Activated CD4-positive, alpha-beta T cell treated with anti-CD3 and anti-CD28 coated beads, Interleukin-2, amount 50 U/mL, for 16 hours (primary cell): ENCODE measurements at places on chromosomes 1 and 21.
A peak's percentile ranks its signal among the peaks of the same experiment; 100 is the strongest.

DNA sequence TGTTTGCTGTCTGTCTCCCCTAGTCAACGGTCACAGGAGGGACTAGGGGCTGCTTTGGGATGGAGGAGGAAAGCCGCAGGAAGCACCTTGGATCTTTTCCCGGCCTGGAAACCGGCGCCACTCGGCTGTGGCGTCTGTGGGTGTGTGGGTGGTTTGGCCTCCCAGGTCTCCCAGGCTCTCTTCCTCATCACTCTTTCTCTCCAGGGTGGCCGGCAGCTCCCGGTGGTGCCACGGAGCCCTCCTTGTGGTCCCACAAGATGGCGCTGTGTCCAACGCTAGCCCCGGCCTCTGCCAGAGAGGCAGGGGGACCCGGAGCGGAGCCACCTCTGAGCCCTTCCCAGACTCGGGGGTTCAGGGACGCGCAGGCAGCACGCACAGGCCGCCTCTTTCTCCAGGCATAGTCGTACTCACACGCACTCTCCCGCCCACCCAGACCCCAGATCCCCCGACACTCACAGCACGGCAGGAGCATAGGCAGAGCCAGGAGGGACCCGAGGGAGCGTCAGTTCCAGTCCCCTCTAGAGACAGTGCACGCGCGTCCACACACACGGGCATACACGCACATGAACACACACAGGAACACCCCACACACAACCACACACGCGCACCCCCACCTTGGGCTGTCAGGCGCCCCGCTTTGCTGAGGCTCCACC, 31.2 kb downstream of the CDCP2 start:
- DNase-seq: peak; percentile 54

DNA sequence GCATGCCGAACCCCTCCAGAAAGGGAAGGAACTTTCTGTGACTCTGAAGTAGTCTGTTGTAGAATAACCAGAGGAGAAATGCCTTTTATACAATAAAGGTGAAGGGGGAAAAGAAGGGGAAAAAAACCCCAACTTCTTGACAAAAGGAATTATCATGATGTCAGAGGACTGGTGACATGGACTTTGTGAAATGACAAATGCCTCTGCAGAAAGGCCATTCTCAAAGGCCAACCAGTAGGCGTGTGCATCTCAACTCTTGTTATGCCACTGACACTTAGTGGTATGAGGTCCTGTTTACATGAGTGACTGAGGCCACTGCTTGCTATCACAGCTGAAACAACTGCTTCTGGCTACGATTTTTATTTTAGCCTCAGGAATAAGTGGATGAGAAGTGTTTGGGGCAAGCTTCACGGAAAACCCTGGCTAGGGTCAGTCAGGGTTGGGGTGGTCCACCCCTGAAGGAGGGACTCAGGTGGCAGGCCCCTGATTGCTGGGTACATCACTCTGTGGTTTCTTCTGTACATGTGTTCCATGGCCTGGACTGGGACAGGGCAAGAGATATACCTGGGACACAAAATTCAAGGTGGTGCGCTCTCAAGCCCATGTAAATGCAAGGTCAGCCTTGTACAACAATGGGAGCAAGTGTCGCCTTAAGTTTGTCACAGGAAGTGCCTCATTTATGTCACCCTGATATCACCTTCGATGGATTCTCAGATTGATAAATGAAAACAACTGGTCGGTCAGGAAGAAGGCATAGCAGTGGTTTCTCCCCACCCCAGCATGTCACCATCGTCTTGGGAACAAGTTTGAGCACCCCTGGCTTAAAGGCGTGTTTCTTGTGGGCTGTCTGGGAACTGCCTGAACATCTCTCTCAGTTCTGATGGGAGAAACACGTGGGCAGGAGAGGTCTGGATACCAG, 12.4 kb downstream of the RUNX1 start:
- DNase-seq: no peak

DNA sequence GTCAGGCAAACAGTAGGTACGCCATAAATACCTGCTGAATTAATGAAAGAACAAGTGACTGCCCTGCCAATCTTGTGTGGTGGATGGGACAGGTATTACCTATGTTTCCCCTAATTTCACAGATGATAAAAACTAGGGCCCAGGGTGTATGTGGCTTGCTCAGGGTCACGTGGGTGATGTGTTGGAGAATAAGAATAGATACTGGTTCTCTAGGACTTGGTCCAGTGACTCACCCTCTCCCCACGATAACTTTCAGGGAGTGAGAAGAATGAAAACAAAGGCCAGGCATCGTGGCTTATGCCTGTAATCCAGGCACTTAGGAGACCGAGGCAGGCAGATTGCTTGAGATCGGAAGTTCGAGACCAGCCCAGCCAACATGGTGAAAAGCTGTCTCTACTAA, 26.7 kb downstream of the SLC26A9 start:
- DNase-seq: no peak

- DNase-seq: no peak
These were observed 17.1 kb downstream of the ADORA1 start for GRCh38 chr1:203144661-203145060.

DNA sequence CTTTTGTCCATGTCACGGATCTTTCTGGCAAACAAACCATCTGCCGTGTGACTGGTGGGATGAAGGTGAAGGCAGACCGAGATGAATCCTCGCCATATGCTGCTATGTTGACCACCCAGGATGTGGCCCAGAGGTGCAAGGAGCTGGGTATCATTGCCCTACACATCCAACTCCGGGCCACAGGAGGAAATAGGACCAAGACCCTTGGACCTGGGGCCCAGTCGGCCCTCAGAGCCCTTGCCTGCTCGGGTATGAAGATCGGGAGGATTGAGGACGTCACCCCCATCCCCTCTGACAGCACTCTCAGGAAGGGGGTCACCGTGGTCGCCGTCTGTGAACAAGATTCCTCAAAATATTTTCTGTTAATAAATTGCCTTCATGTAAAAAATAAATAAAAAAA, 35.9 kb upstream of the NBL1 start:
- no peak for DNase-seq

DNA sequence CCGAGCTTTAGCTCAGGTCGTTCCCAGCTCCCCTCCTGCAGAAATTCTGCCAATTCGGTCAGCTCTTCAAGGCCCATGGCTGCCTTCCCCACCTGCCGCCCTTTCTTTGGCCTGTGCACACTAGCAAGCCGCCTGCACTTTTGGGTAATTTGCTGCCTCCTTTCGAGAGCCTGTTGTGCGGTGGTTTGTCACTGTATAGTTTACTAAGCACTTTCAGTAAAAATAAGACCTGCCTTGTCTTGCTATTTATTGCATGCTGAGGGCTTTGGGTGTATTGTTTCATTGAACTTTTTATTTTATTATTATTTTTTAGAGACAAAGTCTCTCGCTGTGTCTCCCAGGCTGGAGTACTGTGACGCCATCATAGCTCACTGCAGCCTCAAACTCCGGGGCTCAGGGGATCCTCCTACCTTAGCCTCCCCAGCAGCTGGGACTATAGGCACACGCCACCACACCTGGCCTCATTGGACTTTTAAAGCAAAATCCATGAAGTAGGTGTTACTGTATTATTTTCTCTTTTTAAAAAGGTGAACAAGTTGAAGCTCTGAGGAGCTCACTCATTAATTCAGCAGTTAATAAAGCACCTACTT, 1.1 kb upstream of the FABP3 start:
- DNase-seq: no peak

DNA sequence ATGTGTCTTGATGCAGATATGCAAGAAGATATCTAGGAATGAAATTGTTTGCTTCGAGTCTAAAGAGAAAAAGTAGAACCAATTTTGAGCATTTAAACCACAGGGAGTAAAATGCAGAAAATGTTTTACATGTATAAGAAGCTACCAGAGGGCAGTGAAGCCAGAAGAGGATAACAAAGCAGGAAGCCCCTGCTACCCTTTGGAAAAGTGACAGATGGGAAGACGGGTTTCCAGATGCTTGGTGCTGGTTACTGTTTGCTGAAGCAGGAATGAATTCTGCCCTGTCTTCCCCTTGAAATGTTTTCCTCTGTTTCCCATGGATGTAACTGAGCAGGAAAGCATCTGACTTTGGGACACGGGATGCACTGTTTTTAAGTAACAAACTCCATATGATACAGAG, 822.2 kb downstream of the MRPL39 start:
- no peak for DNase-seq

DNA sequence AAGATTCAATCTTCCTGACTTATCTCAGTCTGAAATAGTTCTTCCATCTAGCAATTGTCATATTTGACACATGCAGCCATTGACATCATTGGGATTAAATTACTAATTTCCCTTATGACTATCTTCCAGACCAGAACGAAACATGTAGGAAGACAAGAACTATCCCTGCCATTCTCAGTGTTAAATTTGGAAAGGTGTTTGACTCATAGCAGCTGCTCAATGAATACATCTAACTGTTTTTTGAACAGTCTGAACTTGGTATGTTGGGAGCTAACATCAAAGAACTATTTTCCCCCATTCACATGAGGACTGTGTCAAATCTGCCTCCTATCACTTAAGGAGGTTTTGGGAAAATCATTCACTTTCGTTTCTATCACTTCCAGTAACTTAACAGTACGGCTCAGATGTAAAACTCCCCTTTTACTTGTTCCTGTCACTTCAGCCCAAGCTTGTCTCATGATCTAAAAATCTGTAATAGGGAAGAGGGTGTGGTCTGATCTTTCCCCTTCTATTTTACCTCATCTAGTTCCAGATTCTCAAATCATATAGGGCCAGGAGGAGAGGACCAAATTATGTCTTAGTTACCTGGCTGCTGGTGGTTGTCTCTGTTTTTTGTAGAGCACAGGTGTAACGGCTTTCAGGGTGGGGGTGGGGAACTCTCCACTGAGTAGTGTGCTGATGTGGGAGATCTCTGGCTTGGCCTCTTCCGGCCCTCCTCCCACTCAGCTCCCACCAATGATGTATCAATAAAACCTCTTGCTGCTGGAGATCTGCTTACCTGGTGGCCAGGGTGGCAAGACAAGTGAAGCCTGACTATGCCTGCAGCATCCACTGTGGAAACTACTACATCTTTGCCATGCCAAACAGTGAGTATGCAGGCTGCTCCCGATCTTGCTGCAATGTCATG, 26.2 kb upstream of the SLAMF1 start:
- DNase-seq: peak; percentile 56

GRCh38 chr1:168146160-168146539, 9.4 kb upstream of the GPR161 start:
- DNase-seq: no peak

DNA sequence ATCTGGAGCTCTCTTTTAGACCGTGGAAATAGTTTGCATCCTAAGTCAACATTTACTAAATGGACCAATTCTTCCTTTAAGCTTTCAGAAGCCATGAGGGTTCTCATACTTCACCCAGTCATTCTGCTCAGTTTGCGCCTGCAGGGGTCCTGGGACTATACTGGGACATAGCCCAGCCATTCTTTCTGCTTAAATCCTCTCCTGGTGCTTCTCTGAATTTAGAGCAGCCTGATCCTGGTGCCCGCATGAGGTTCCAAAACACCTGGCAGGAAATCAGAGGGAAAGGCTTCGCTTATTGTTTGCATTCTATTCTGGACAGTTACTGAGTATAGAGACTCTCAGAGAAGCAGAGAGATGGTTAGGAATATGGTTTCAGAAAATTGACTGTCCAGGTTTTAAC, 27.0 kb downstream of the TNN start:
- no peak for DNase-seq
